Renal cortical epithelial cell (primary cell): ENCODE measurements at places on chromosomes 16 and 17. TPM values are rescaled to one million over a fixed set of nuclear protein-coding genes. Genes with fewer than 3 reads are reported as not detected.

The WFIKKN2 gene
- not detected in 2 replicates for total RNA-seq

The PRSS36 gene
- 0.55 and 2.3 TPM in 2 replicates for total RNA-seq

The ERN1 gene
- total RNA-seq: 4.5 and 10.6 TPM in 2 replicates

The DLX3 gene
- not detected in 2 replicates for total RNA-seq

The NOTUM gene
- total RNA-seq: 0.05 TPM in 1 of 2 replicates, not detected in the other

The SPATA32 gene
- total RNA-seq: 0.10 TPM in 1 of 2 replicates, not detected in the other

The GCGR gene
- not detected in 2 replicates for total RNA-seq

The ZFP3 gene
- 1.6 and 4.9 TPM in 2 replicates for total RNA-seq

The MINK1 gene
- total RNA-seq: 20.8 and 84.6 TPM in 2 replicates

The VTN gene
- not detected in 2 replicates for total RNA-seq

The CCDC200 gene
- total RNA-seq: not detected in 2 replicates

The RNF227 gene
- total RNA-seq: 1.0 and 4.7 TPM in 2 replicates

The GALR2 gene
- total RNA-seq: 0.10 TPM in 1 of 2 replicates, not detected in the other

The MRPL38 gene
- 32.1 and 33.9 TPM in 2 replicates for total RNA-seq

The GPR179 gene
- under 0.01 TPM in 1 of 2 replicates, not detected in the other for total RNA-seq

The CD300E gene
- not detected in 2 replicates for total RNA-seq

The GFER gene
- total RNA-seq: 8.7 and 10.1 TPM in 2 replicates

The TLE7 gene
- not detected in 2 replicates for total RNA-seq

The NTN1 gene
- 0.94 and 3.1 TPM in 2 replicates for total RNA-seq

The MAF gene
- 5.2 and 8.0 TPM in 2 replicates for total RNA-seq

The PRRT2 gene
- total RNA-seq: 0.25 and 0.35 TPM in 2 replicates

The RNU2-1 gene
- not detected in 2 replicates for total RNA-seq

The KRTAP4-5 gene
- not detected in 2 replicates for total RNA-seq

The RIPOR1 gene
- total RNA-seq: 61.6 and 195 TPM in 2 replicates

The ARHGDIG gene
- total RNA-seq: not detected in 2 replicates

The PDILT gene
- not detected in 2 replicates for total RNA-seq
